ENCODE measurements at places on chromosomes 6 and 20.

GRCh38 chr6:41647061-41647511 is 8.8 kb downstream of the MDFI start:
- no peak for DNase-seq

DNA sequence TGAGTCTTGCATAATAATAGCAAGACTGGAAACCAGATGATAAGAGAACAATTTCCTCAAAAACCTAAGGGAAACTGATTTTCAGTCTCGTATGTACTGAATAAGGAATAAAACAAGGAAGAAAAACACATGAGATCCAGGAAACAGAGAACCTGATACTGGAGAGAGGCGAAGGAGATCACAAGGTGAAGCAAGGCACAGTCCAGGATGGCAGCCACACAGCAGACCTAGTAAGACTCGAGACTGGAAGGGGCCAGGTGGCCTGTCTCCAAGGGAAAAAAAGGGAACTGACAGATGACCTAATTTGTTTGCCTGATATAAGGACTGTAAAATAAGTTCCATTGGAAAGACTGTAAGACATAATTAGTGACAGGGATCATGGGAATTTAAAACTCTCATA is 71.1 kb downstream of the TASP1 start:
- no peak for DNase-seq

DNA sequence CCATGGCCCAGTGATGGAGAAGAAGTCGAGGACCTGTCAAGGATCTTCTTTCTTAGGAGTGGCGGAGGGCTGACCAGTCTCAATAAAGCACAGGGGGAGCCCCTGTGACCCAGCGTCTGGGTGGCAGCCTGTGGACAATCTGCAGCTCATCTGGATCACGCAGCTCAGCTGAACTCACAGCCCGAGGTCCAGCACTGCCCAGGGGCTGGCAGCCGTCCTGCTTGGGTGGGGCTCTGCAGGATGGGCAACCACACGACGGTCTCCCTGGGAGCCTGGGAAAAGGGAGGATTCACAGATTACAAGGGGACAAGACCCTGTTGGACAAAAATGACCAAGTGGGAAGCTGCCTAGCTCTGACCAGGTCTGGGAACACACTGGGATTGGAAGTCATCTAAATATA is 110.8 kb downstream of the MYLK4 start:
- DNase-seq: no peak

DNA sequence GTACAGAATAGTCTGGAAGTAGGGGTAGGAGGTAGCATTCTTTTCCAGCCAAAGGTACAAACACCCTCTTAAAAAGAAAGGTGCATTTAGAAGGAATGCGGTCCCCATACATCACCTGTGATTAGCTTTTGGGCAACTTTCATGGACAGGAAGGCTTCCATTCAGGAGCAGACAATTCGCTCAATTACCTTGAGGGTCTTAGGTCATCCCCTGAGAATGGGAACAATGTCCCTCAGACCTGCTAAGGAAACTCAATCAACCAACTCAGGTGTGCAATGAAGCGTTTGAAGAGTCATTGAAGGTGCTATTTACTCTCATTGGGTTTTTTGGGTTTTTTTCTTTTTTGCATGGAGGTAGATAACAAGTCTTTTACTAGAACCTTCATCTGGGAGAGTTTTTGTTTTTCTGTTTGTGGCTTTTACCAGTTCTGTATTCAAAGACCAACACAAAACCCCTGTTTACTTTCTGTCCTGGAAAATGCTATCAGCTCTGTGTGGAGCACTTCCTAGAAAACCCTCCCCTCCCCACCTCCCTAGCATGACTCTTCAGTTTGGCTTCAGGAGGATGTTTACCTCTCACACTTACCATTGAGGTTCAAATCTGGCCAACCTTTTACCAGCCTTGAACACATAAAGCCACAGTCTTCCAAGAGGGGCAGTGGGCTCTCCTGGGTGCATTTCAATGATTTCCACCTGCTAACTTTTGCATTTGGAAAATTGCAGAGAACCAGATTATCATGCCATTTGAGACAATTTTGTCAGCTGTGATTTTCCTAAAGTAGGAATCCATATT is 271.2 kb upstream of the PRDM1 start:
- no peak for DNase-seq

- DNase-seq: no peak
Observed at GRCh38 chr20:33914919-33915318, 78.8 kb upstream of the RALY start.

DNA sequence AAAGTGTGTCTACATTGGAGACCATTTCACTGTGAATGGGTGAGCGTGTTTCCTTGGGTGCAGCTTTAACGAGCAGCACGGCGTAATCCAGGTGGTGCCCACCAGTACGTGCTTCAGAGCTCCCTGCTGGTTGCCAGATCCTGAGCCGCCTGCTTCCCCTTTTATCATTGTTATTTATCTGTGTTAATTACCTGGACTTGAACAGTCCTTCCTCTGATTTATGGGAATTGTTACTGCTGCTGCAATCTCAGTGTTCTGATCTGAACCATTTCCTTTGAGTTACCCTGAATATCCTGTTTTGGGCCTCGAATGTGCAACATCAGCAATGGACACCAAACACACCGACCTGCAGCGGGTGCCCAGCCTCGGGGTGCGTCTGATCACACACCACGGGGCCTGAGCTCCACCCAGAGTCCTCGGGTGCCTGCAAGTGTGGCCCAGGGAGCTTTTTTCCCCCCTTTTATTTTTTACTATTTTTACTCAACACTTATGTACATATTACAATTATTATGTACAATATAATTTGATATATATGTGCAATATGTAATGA is 81.3 kb downstream of the RPP40 start:
- DNase-seq: no peak

- no peak for DNase-seq
Observed at GRCh38 chr6:2968600-2969135, 2.7 kb downstream of the SERPINB6 start.

DNA sequence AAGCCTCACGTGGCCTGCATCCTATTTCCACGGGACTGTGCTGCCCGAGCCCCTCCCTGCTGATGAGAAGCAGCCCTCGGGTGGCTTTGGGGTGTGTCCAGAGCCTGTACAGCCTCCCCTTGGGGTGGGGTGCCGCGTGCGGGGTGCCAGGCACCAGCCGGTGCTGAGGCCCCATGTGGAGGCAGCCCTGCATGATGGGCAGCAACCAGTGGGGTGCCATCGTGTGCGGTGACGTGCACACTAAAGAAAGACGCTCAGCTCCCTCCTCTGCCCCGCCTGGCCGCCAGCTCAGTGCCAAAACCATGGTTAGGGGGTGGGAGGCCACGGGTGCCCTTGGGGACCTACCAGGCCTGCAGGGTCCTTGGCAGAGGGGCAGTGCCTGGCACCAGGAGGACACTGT is 26.2 kb downstream of the NTSR1 start:
- DNase-seq: no peak

DNA sequence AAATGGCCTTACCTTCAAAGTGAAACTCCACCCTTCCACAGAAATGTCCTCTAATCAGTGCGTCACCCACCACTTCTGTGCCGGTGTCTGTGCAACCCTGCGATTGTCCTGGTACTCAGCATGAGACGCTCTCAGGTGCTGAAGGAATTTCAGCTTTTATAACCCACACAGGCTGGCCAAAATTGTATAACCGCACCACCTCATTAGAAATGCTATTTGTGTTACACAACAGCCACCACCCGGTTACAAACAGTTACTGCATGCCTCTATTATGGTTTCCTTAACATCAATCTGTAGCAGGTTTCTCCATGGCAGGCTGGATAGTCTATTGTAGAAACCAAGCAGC is 51.5 kb downstream of the SLC23A2 start:
- DNase-seq: no peak

GRCh38 chr6:161080263-161080970 is 88.8 kb downstream of the MAP3K4 start:
- DNase-seq: no peak

GRCh38 chr6:26327450-26328264 is 37.3 kb upstream of the BTN3A2 start:
- no peak for DNase-seq

DNA sequence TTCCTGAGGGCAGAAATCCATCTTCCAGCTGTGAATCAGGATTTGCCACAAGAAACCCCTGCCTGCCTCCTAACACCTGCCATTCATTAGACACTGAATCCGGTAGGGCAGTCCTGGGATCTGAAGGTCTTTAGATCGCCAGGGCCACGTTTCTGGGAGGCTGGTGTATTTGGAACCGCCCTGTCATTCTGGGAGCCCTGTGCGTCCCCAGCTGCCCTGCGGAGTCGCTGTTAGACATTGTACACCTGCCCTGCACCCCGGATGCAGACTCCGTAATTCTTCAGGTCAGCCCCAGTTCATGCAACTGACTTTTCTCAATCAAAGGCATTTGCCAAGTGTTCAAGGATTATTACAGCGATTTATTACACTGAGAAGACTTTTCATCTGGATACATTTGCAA is 193.2 kb downstream of the TBC1D7 start:
- no peak for DNase-seq
